ENCODE measurements at places on chromosomes 5 and 9.

DNA sequence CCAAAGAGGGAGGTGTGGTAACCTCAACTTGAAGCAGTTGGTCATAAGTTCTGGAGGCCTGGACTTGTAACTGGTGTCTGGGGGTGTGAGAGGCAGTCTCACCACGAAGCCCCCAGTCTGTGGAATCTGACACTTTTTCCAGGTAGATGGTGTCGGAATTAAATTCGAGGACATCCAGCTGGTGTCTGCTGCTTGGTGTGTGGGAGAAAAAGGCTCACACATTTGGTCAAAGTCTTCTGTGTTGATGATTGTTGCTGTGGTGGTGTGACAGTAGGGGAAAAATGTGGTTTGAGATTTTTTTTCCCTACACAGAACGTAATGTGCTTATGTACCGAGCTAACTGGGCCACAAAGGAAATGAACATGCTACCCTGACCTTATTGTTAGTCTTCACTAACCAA lies 251.9 kb downstream of the MAT2B start:
- DNase-seq, result no peak

GRCh38 chr5:104987074-104987473 lies 1424.5 kb upstream of the NUDT12 start:
- DNase-seq, result no peak

DNA sequence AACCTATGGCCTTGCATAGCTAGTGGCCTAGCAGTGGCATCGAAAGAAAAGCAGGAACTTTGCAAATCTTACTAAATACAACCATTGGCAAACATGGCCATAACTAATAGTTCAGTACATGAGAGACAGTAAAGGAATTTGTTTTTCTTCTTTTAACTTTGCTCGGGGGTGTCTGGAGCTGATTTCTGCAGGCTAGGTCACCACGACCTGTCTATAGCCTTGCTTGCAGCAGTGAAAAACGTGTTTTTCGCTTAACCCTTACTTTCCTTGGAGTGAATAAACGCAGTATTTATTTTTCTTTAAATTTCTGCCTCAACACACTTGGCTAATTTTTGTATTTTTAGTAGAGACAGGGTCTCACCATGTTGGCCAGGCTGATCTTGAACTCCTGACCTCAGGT lies 19.9 kb downstream of the NAIF1 start:
- DNase-seq, result no peak

- DNase-seq, result no peak
These were observed 649.1 kb downstream of the BNC2 start for GRCh38 chr9:16221366-16221765.

DNA sequence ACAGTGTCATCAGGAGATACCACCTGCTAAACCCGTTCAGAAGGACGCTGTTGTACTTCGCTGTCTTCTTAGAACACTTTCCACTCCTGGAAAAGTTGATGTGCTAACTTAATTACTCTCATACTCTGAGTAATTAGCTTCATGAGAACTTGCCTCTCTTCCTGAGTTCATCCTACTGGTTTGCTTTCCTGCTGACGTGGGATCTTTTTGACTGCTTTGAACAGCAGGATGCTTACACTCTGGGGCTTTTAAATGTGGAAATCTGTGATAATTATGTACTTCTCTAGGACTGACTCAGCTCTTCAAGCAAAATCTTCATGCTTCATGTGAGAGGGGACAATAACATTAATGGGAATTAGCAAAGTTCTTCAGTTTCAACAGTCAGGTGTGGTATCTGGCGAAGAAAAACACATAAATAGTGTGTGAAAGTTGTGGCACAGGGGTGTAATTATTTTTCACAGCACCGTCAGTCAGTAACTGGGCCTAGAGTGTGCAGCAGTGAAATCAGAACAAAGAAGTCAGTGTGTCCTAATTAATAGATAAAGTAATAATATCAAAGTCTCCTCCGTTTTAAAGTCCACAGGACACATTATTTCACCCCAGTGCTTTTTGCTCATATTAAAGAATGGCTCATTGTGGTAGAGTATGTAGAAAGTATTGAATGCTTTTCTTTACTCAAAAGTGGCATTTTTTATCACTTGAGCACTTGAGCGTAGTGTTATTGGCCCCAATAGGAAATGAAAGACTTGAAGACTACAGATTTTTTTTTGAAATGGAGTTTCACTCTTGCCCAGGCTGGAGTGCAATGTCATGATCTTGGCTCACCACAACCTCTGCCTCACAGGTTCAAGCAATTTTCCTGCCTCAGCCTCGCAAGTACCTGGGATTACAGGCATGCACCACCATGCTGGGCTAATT lies 140.9 kb upstream of the DMRT1 start:
- DNase-seq, result no peak

- peak; percentile 88 for DNase-seq
These were observed 44.4 kb downstream of the PRKACG start for GRCh38 chr9:68969538-68969937.

- DNase-seq, result no peak
These were observed 12.9 kb downstream of the MYORG start for GRCh38 chr9:34363619-34364351.

DNA sequence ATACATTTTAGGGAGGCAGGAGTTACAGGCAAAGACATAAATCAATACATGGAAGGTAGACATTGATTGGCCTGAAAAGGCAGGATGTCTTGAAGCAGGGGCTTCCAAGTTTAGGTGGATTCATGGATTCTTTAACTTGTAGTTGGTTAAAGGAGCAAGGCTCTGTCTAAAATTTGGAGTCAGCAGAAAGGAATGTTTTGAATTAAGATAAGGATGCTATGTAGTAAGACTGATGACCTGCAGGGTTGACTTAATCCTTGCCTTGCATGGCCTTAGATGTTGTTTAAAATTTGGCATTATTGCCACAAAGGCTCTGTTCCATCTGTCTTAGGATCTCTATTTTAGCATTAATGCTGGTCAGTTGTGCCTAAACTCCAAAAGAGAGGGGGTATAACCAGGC lies 171.3 kb downstream of the C5orf15 start:
- no peak for DNase-seq

- DNase-seq, result no peak
These were observed 16.0 kb upstream of the SLC25A51 start for GRCh38 chr9:37919956-37920335.
